NCI-H82 (cell line): ENCODE measurements at places on chromosomes 4 and X.

DNA sequence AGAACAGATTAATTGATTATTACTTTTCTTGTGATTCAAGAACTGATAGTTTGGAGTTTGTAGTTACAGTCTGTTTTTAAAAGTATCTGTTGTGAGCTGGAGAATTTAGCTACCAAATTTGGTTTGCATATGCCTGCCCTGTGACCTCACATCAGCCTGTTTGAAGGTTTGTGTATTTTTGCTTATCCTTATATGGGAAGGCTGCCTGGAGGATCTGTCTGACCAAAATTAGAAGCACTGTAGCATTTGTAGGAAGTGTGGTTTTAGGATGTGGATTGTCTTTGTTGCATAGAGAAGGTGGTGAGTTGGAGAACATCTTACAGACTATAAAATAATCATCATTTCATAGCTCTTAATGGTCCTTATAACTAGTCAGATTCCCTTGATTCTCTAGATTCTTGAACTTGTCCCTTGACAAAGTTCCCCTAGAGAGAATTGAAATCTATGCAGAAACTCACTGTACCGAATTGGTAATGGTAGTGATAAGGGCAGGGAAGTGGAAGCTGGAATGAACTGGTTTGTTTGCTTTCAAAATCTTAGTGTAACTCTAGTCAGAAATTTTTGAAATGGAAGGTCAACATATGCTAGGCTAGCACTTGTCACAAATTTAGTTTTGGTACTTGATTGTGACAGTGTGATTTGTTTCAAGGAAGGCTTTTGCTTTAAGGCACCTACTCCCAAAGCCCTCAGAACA is 57.3 kb downstream of the SH3BGRL start:
- DNase-seq = no peak

GRCh38 chrX:136662104-136662503 is 14.1 kb downstream of the CD40LG start:
- DNase-seq = no peak

- DNase-seq = no peak
Observed at GRCh38 chr4:153409924-153410501, 56.1 kb upstream of the TMEM131L start.

GRCh38 chrX:74422576-74423288 is 1.4 kb downstream of the SLC16A2 start:
- DNase-seq = peak; percentile 34

DNA sequence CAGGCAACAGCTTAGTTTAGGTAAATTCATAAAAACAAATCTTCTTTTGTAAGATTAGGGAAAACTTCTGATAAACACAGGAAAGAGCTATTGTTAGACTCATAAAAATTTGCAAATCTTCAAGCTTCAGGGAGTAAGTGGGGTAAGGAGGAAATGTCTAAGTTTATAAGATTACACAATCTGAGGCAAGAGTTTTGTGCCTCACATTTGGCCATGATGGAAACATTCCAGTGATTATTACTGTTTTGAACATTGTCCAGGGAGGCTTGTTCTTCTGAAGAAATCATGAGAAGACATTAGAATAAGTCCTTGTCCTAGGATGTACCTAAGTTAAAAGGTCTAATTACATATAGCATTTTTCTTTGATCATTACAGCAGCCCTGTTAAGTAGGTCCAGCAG is 72.8 kb downstream of the MAOB start:
- DNase-seq = no peak

- no peak for DNase-seq
Observed at GRCh38 chr4:8414377-8414776, 26.1 kb downstream of the ACOX3 start.

GRCh38 chr4:103137446-103137827 is 37.8 kb upstream of the BDH2 start:
- DNase-seq = no peak

- DNase-seq = no peak
Observed at GRCh38 chr4:92128676-92129075, 175.1 kb upstream of the GRID2 start.

- no peak for DNase-seq
Observed at GRCh38 chr4:74329307-74329706, 21.0 kb downstream of the EPGN start.

GRCh38 chrX:140762061-140762460 is 52.5 kb downstream of the LINC00632 start:
- DNase-seq = peak; percentile 73

GRCh38 chr4:64614276-64614675 is 205.0 kb upstream of the TECRL start:
- no peak for DNase-seq

- no peak for DNase-seq
Observed at GRCh38 chrX:54633641-54634040, 103.6 kb downstream of the GNL3L start.

- DNase-seq = peak; percentile 23
Observed at GRCh38 chr4:140056015-140056414, 98.0 kb downstream of the MAML3 start.

GRCh38 chrX:70960730-70961129 is 29.8 kb upstream of the SLC7A3 start:
- DNase-seq = peak; percentile 5

GRCh38 chrX:22323541-22323940 is 50.8 kb downstream of the CBLL2 start:
- DNase-seq = no peak

GRCh38 chr4:30716681-30717207 is 3.4 kb upstream of the PCDH7 start:
- DNase-seq = peak; percentile 79

DNA sequence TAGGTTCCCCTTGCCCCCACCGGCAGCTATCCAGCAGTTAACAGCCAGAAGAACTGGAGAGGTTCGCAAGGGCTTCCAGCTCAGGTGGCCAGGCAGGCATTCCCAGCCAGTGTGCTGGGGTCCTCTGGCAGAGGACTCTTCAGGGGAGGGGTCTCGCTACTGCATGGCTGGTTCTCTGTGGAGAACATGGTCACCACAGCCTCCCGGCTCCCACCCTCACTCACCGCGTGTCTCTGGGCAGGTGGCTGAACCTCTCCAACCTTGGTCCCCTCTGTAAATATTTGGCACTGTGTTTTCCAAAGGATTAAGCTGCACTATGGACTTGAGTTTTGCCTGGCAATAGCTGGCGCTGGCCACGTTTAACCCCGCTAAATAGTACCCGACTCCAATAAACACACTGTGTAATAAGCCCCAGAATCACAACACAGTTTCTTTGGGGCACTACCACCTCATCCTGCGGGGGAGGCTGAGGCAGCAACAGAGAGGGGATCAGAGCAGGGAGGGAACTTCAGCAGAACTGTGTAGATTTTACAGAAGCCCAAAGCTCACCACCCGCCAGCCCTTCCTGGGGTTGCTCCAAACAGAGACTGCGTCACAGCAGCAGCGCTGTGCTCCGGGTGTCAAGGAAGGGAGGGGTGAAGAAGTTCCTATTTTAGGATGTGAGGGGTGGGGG is 15.2 kb downstream of the BCOR start:
- no peak for DNase-seq

GRCh38 chr4:86441175-86441936 is 81.5 kb upstream of the MAPK10 start:
- peak; percentile 20 for DNase-seq

- DNase-seq = peak; percentile 17
Observed at GRCh38 chr4:81084029-81084428, 53.5 kb downstream of the BMP3 start.

DNA sequence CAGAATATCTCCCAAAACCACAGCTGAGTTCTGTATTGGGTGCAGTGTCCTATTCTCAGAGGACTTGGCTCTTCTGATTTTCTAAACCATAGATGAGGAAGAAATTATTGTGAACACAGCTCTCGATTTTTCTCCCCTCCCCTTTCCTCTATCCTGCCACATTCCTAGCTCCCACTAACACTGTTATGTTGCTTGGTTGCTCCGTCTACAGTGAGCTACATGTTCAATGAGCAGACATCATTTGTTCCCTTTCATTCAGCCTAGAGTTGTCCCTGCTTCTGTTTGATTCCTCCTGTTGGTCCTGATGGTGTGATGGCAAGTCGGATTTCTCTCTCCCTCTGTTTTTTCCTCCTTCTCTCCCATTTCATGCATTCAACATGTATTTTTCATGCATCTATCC is 65.9 kb downstream of the DIPK2B start:
- DNase-seq = no peak

DNA sequence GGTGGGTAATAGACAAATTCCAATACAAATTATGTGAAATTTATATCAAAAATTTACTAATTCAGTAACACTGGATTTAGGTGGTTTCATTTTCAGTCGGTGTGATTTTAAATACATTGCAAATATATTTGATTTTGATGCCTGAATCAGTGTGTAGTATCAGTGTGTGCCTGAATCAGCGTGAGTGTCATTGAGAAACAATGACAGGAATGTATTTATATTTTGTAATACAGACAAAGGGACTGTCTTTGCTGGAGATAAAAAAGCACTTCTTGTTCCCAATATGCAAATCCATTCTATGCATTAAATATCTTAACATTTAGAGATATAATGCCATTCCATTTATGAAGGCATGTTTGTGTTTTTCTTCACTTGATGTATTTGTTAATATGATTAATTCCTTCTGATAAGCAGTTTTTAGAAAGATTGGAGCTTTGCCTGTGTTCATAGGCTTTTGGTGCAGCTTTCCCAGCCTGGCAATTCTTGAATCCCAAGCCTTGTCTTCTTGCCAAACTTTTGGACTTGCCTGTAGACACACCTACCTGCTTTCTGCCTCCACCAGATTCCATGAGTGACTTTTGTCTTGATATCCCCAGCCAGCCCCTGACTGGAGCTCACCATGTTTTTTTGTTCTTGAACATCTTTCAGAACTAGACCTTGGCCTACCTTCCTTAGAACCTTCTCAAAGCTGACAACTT is 243.8 kb downstream of the ADGRL3 start:
- no peak for DNase-seq

- DNase-seq = peak; percentile 85
Observed at GRCh38 chr4:74168841-74169240, 10.9 kb downstream of the MTHFD2L start.

DNA sequence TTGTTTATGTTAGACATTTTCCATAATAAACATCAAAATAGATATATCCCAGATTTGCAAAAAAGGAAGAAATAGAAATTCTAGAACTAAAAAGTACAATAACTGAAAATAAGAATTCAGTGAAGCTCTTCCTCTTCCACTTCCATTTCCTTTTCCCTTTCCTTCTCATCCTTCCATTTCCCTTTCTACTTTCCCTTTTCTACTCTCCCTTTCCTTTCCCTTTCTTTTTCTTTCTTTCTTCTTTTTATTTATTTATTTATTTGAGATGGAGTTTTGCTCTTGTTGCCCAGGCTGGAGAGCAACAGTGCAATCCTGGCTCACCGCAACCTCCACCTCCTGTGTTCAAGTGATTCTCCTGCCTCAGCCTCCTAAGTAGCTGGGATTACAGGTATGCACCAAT is 30.6 kb upstream of the OPHN1 start:
- no peak for DNase-seq

GRCh38 chr4:3529363-3529762 is 2.9 kb downstream of the LRPAP1 start:
- no peak for DNase-seq

GRCh38 chrX:53882331-53882730 is 161.9 kb downstream of the PHF8 start:
- DNase-seq = no peak

DNA sequence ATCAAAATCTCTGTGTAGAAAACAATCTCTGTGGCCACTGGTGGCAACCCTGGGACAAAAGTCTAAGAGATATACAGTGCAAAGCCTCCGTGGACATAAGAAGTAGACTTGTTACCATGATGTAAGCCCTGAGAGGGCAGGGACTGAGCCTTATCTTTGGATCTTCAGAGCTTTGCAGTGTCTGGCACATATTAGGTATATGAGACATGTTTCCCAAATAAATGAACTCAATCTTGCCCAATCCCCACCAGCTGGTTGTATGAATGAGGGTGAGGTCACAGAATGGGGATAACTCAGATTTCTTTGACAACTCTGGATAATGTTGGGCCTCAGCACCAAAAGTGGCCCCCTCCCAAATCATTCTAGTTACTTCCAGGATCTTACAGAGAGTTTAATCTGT is 511.4 kb upstream of the DIPK2B start:
- no peak for DNase-seq

- DNase-seq = no peak
Observed at GRCh38 chr4:153183146-153183545, 21.1 kb upstream of the TRIM2 start.

- no peak for DNase-seq
Observed at GRCh38 chr4:177047851-177048174, 255.1 kb upstream of the VEGFC start.

DNA sequence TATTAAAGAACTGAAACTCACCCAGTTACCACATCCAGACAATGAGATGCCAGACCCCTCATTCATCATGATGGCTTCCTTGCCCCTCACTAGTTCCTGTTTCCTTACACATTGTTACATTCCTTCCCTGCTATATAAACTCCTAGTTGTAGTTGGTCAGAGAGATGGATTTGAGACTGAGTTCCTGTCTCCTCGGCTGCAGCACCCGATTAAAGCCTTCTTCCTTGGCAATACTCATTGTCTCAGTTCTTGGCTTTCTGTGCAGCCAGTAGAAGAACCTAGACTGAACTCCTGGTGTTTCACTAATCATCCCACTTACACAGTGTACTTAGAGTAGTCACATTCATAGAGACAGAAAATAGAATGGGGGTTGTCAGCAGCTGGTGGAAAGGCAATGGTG is 324.7 kb downstream of the TRIML1 start:
- DNase-seq = no peak

DNA sequence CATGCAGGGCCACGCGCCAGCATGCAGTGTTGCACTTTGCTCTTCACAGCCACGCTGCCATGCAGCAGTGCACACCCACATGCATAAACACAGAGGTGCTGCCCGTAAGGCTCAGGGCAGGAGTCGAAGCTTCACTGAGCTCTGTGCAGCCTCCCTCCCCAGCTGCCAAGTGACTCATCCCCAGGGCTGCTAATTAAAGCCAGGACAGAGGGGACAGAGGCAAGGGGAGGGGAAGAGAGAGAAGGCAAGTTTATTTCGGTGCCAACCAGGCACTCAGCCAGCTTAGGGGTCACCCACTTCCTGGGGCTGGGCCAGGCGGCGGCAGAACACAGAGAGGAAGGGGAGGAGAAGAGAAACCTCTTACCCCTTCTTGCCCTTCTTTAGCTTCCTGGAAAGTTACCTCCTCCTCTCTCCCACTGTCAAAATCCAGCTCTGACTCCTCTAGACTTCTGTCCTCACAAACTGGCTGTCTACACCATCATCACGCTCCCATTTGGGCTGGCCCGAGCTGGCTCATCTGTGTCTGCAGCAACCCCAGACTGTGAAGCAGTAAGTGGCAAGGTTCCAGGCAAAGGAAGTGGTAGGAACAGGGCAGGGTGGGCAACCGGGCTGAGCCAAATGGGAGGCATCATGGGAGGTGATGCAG is 6.2 kb upstream of the IQSEC2 start:
- DNase-seq = peak; percentile 11

GRCh38 chrX:38770152-38770551 is 31.1 kb upstream of the MID1IP1 start:
- DNase-seq = no peak

DNA sequence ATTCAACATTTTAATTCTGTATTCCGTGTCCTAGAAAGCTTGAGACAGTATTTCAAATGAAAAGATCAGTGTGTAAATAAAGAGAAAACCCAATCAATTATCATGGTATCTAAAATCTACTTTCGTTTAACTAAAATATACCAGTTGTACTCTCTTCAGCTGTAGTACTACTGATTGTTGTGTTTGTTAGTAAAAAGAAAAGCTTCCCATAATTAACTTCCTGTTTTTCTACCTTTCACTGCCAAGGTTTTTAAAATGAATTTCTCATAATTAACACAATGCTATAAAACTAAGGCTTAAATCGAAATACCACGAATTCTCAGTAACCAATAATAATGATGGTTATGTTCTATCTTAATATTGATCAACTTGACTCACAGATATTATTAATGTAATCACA is 37.4 kb downstream of the PPP3CA start:
- DNase-seq = no peak

GRCh38 chrX:129762448-129762847 is 17.3 kb upstream of the SASH3 start:
- no peak for DNase-seq
